ENCODE measurements at places on chromosomes 16 and 17. TPM values are rescaled to one million over a fixed set of nuclear protein-coding genes. Genes with fewer than 3 reads are reported as not detected.

ZNF688 gene
- total RNA-seq, result 4.2 TPM

TBC1D3B gene
- 1.5 TPM for total RNA-seq

P2RX5 gene
- 3.0 TPM for total RNA-seq

HSF4 gene
- total RNA-seq, result 2.8 TPM

MYH8 gene
- total RNA-seq, result 0.18 TPM

SLC5A10 gene
- total RNA-seq, result not detected

SSTR5 gene
- 3.7 TPM for total RNA-seq

CLEC10A gene
- not detected for total RNA-seq

CCL11 gene
- not detected for total RNA-seq

MT1M gene
- total RNA-seq, result not detected

MYCBPAP gene
- not detected for total RNA-seq

MRPL58 gene
- total RNA-seq, result 39.6 TPM

GHDC gene
- total RNA-seq, result 9.9 TPM

SLFN11 gene
- total RNA-seq, result 18.6 TPM

NPW gene
- 1.6 TPM for total RNA-seq
